ENCODE measurements at places on chromosomes 16 and 17.

DNA sequence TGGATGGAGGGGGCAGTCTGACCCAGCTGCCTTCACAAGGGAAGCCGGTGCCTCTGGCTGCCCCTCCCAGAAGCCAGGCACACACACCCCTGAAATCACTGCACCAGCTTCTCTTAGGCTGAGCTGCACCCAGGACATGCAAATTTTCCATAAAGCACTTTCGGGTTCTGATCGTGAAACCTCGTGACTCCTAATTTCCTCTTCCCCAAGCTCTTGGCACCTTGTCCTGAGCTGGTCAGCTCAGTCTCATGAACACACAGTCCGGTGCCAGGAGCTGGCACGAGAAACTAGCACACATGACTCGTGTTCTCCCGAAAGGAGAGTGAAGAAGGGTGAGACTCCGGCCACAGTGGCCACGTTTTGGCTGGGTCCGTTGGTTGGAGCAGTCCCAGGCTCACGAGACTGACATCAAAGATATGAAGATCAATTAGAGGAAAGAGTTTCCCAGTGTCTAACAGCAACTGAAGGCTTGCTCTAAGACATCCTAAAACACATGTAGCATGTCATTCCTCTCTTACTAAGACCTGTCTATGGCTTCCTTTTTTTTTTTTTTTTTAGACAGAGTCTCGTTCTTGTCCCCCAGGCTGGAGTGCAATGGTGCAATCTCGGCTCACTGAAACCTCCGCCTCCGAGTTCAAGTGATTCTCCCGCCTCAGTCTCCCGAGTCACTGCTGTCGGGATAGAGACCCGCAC is 9.2 kb upstream of the ABR start:
- ATAC-seq = no peak

GRCh38 chr17:45282683-45283644 is 21.1 kb upstream of the SPATA32 start:
- no peak for ATAC-seq

GRCh38 chr17:71677439-71677838 is 443.4 kb upstream of the SOX9 start:
- ATAC-seq = no peak

- no peak for ATAC-seq
Measured at GRCh38 chr17:55612691-55613141, 101.5 kb upstream of the SMIM36 start.

- no peak for ATAC-seq
Measured at GRCh38 chr16:27265982-27266381, 2.6 kb downstream of the NSMCE1 start.

DNA sequence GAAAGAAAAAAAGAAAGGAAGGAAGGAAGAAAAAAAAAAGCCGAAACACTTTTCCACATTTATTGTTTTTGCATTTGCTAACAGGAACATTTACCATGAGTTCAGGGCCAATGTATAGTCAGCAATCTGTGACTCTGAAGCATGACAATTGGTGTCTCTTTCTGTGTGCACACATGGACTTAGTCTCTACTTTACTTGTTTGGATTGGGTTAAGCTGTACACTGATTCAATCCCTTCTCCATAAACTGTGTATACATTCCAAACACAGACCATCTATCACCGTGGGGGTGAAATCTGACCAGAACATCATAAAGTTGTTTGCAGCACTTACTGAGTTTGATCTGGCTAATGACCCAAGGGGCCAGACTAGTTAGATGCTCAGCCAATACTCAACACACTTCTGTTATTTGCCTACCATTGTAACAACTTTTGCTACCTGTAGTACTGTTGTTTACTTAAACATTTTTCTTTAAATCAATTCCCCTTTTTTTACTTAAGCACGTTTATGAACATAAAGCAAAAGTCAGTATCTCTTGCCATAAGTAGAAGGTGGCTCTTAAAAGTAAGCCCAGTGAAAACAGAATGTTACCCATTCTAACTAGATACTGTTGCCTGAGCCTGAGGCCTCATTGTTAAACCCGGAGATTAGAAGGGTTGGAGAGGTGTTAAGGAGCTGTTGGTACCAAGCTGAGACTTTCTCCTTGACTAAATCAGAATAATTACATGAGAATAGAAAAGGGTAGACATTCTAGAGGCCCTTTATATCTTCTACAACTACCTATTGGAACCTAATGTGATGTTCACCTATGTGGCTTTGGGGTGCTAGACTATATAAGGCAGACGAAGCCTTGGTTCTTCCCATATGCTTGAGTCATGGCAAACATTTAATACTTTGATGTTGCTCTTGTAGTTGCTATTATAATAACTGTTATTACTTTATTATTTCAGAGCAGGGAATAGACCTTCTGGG is 41.8 kb downstream of the SCNN1B start:
- ATAC-seq = no peak

- ATAC-seq = no peak
Measured at GRCh38 chr16:27550582-27550920, 607 bp downstream of the KATNIP start.

- ATAC-seq = peak; percentile 16
Measured at GRCh38 chr16:10180771-10181163, 1.5 kb downstream of the GRIN2A start.

GRCh38 chr16:69131167-69131838 is 1.1 kb downstream of the CHTF8 start:
- ATAC-seq = peak; percentile 4

- no peak for ATAC-seq
Measured at GRCh38 chr16:16083421-16084156, 134.2 kb downstream of the ABCC1 start.

GRCh38 chr17:31073411-31073810 is 21.4 kb upstream of the NF1 start:
- no peak for ATAC-seq

- ATAC-seq = no peak
Measured at GRCh38 chr17:21020622-21021021, 22.2 kb downstream of the USP22 start.

GRCh38 chr16:85639529-85640253 is 26.6 kb downstream of the GSE1 start:
- no peak for ATAC-seq

DNA sequence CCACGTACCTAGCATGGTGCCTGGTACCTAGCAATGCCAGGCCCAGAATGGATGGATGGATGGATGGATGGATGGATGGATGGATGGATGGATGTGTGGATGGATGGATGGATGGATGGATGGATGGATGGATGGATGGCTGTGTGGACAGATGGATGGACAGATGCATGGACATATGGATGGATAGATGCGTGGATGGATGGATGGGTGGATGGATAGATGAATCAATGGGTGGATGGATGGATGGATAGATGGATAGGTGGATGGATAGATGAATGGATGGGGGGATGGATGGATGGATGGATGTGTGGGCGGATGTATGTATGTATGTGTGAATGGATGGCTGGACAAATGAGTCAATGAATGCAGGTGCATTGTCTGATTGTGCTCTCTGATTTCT is 12.6 kb downstream of the GPR139 start:
- ATAC-seq = no peak

GRCh38 chr16:79639576-79640311 is 39.2 kb upstream of the MAF start:
- peak; percentile 84 for ATAC-seq

DNA sequence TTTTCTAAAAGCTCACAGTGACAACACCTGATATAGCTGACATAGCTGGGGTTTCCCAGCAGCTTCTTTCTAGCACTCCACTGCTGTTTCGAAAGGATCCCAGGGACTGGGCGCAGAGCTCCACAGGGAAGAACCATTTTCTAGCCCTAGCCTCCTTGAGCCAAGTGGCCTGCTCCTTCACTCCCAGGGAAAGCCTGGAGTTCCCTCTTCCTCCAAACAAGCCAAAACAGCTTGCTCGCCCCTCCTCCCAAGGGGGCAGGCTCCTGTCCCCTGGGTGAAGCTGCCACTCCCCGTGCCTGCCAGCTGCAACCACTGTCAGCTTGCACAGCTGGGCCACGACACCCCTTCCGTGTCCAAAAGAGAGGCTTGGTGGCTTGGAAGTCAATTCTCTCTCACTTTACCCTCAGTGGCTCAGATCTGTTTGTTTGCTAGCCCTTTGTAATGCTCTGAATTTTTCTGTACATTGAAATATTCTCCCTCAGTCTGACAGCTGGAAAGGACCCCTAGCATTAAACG is 59.8 kb downstream of the CYTH1 start:
- ATAC-seq = no peak

DNA sequence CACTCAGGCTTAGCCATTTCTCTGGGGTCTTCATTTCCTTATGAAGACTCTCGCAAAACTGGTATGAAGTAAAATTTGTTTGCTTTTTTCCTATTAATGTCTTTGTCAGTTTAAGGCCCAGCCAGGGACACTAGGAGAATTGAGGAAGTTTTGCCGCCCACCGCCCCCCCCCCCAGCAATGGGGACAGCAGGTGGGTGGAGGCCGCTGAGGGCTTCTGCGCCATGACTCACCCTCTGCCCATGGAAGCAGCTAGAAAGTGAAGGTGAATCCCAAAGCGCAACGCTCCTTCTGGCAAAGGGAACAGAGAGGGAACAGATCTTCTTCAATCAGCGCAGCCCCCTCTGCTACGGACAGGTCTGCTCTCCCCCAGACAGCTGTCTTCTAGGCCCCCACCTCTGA is 49.7 kb downstream of the MARF1 start:
- no peak for ATAC-seq

DNA sequence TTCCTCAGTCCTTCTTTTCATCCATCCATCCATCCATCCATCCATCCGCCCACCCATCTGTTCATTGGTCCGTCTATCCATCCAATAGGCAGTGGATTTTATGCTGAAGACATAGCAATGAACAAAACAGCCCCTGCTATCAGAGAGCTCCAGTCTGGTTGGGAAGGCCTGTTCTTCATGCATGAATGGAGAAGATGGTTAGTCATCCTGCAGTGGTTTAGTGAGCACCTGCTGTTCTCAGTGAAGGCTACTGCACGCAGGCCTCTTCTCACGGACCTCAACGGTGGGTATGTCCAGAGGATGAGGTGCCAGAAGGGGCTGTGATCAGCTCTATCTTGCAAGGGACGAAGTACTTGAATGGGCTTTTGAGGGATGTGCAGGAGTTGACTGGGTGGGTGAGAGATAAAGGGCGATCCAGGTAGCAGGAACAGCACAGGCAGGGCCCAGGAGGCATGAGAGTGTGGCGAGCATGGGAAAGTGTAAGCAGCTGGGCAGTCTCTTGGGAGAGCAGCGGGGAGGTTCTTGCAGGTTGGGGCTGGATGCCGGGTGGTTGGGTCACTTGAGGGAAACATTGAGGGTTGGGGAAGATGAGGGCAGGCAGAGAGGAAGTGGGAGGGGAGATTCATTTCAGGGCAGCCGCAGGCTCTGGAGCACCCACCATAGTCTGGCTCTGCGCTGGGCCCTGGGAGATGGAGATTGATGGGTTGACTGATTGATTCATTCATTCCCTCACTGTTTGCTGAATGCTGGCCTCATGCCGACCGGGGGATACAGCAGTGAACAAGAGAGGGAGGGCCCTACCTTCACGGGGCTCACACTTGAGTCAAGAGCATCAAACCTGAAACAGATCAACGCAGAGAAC is 115.0 kb upstream of the CIBAR2 start:
- no peak for ATAC-seq

DNA sequence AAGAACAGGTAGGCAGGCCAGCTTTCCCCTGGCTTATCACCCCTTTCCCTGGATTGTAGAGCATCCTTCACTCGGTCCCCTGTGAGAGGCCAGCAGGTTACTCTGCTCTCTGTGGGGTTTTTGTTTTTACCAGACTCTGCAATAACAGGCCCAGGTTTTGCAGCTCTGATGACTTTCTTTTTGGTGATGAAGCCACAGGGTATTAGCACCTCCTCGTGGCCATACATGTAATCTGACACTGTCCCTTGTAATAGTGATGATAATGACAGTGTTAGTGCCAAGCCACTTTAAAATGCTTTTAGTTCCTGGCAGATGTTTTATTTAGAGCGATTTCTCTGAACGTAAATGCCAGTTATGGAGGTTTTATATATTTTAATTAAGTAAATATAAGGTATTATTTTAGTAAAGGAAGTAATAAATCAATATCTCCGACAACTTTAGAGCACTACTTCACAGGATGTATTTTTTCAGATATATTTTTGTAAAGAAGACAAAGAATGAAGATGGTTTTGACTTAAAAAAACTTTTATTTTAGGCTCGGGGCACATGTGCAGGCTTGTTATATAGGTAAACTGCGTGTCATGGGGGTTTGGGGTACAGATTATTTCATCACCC is 38.0 kb upstream of the CPHXL start:
- peak; percentile 90 for ATAC-seq

DNA sequence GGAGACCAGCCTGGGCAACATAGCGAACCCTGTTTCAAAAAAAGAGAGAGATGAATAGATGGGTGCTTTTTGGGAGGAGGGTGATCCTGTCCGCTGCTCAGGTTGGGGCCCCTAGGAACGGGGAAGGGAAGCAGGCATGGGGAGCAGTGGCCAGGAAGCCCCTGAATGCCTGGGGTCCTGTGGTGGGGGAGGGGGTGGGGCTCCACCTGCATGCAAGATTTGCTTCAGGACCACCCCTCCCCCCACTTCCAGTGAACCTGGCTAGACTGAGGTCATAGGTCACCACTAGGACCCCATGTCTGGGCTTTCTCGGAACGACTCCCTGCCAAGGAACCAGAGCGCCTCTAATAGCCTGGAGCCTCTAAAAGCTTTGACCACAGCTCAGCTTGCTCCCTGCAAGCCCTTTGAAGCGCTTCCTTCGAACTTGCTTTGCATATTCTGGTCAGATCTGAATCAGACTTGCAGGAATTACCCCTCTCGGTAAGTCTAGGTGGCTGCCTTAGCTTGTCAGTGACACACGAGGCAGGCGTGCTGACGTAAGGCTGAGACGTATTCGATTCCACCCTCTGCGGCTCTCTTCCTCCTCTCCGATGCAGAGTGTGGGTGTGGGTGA is 3.7 kb downstream of the SOCS3 start:
- peak; percentile 9 for ATAC-seq

- peak; percentile 3 for ATAC-seq
Measured at GRCh38 chr17:42677921-42678781, 1.4 kb upstream of the PLEKHH3 start.

DNA sequence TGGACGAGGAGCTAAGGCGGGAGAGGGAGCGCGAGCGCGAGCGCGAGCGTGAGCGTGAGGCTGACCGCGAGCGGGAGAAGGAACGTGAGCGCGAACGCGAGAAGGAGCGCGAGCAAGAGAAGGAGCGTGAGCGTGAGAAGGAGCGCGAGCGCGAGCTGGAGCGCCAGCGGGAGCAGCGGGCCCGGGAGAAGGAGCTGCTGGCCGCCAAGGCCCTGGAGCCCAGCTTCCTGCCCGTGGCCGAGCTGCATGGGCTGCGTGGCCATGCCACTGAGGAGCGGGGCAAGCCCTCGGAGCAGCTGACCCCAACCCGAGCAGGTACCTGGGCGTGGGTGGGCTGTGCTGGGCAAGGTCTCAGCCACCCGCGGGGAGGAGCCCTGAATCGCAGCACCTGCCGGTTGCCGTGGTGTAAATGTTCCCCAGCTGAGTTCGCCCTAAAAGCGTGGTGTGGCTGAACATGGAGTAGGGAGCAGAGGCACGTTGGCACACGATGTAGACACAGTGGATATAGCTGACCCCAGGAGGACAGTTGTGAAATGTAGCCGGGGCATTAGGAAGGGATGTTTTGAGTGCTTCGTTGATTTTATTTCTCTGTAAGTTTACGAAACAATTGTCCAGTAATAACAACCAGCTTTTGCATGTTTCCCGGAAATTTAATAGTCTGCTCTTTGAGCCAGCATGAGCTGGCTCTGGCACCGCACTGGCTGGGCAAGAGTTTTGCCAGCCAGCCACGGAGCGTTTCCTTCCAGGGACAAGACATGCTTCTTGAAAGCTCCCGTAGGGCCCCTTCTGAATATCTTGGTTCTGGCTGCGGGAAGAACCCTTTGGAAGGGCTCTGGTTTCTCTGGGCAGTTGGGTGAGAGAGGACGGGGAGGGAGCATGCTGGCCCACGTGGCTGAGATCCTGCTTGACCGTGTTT is 32.1 kb downstream of the GINS2 start:
- ATAC-seq = no peak

- no peak for ATAC-seq
Measured at GRCh38 chr17:11487469-11487868, 110.8 kb upstream of the DNAH9 start.

- ATAC-seq = no peak
Measured at GRCh38 chr17:33832262-33832661, 422.8 kb upstream of the CCL2 start.

Data from motor neuron (in vitro differentiated cells).